ENCODE measurements at places on chromosomes 4 and X. TPM values are rescaled to one million over a fixed set of nuclear protein-coding genes. Genes with fewer than 3 reads are reported as not detected.

Gene FHIP1A
- 3.9 TPM for total RNA-seq

Gene DCLK2
- 4.6 TPM for total RNA-seq

Gene GUCY1A1
- 10.2 TPM for total RNA-seq

Gene PAGE2
- total RNA-seq = not detected

Gene FGF5
- total RNA-seq = 0.29 TPM

Data from vein endothelial cell (primary cell).